ENCODE measurements at places on chromosomes 7 and 10.
A peak's percentile ranks its signal among the peaks of the same experiment; 100 is the strongest.

GRCh38 chr10:49398986-49399385, 3.1 kb upstream of the DRGX start:
- DNase-seq, result no peak

- no peak for DNase-seq
Observed at GRCh38 chr7:108234971-108235450, 104.8 kb upstream of the LAMB4 start.

DNA sequence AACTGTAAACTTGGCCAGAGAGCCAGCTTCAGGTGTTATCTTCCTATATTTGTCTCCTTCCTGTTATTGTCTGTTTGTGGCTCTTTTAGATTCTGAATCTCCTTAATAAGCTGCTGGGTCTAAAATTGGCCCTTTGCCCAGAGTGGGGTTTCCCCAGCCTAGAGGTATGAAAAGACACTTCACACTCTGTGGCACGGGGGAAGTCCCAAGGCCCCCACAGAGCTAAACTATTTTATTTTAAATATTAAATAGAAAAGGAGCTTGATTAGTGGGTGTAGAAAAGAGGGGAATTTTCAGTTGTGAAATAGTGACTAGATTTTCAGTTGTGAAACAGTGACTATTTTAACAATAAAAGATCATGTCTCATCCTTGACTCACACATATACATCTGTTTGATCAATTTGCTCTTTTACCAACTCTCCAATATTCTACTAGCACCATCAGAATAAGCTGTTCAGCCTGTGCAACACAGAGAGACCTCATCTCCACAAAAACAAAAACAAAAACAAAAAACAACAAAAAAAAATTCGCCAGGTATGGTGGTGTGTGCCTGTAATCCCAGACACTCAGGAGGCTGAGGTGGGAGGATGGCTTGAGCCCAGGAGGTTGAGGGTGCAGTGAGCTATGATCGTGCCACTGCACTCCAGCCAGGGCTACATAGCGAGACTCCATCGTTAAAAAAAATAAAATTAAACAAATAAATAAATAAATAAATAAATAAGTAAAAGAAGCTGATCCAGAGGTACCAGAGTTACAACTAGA, 24.9 kb upstream of the ADO start:
- no peak for DNase-seq

GRCh38 chr7:32070406-32071360, at the start of gene PDE1C:
Gene PDE1C, minus strand, starts transcription at chr7:32070407.
- DNase-seq, result peak; percentile 58

DNA sequence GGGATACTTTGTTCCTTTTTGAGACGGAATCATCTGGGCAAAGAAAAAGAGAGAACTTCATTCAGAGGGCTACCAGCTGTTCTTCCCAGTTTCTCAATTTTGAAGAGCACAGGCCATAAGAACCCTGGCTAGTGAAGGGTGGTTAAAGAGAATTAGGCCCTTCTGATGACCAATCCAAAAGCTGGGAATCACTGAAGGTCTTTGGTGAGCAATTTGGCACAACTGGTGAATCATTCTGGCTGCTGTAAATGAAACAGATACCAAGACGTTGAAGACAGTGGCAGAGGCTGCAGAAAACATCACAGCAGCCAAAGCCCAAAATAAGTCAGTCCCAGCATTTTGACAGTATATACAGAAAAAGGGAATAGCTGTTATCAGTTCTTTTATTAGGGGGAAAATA, 5.1 kb downstream of the RAPGEF5 start:
- DNase-seq, result no peak

DNA sequence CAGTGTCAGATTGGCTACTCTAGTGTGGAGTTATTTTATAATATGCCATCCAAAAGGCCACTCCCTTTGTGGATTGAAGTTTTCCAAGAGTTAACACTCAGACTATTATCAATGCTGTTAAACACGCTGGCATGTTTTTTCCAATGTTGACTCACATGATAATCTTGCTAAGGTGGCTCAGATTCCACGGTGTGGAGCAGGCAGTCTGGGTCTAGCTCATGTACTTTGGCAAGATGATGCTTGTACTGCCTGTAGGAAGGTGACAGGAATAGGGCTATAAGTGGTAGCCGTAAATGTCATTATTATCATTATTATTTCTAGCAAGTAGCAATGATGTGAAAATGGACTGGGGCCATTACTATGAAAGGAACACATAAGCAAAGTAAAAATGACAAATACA, 79.4 kb upstream of the TBX20 start:
- no peak for DNase-seq

GRCh38 chr7:93013446-93014061, 104.2 kb downstream of the SAMD9 start:
- DNase-seq, result no peak

DNA sequence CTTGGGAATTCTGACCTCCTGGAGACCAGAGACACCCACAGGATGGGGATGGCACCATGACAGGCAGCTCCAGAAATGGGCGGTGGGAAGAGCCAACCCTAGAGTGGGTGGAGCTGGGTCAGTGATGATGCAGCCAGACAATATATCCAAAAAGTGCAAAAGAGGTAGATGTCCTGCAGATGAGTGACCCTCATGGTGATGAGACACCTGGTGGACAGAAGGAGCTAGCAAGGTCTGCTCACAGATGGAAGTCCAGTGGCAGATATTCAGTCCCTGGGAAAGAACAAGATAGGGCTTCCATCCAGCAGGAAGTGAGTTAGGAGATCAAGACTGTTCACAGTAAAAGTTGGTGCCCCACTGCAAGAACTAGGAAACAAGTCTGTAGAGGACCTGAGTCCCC, 19.2 kb upstream of the GRB10 start:
- no peak for DNase-seq

GRCh38 chr10:89207801-89208551, 859 bp upstream of the CH25H start:
- peak; percentile 48 for DNase-seq

DNA sequence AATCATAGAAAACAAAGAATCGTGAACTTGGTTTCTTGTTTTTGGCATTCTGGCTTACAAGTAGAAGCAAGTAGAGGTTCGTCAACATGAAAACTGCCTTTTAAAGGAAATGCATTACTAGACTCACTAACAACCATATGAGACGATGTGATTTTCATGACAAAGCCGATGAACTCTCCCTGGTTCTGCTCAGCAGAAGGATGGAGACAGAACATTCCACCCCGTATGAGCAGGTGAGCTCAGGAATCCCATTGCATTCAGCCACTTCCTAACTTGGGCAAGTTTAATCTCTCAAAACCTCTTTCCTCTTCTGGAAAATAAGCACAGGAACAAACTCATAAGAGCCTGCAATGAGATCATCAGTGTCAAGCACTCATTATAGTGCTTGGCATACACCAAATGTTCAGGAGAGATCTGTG, 57.4 kb upstream of the SVIL start:
- DNase-seq, result no peak

- DNase-seq, result no peak
Observed at GRCh38 chr7:130210181-130210935, 2.7 kb downstream of the SSMEM1 start.

DNA sequence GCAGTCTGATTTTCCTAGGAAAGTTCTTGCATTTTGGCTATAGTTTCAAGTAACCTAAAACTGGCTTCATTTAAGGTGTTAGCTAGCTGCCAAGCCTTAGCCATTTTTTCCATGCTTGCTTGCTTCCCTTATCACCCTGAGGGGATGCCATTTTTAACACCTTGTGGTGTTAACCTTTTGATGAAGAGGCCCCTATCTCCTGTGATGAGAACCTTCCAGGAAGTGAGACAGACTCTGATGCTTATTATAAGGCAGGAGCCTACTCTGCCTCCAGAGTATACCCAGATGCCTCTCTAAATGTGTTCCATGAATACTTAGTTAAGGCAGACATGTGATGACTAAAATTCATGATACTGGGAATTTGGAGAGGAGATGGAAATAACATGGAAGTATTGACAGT, 4.9 kb upstream of the VWA2 start:
- no peak for DNase-seq

DNA sequence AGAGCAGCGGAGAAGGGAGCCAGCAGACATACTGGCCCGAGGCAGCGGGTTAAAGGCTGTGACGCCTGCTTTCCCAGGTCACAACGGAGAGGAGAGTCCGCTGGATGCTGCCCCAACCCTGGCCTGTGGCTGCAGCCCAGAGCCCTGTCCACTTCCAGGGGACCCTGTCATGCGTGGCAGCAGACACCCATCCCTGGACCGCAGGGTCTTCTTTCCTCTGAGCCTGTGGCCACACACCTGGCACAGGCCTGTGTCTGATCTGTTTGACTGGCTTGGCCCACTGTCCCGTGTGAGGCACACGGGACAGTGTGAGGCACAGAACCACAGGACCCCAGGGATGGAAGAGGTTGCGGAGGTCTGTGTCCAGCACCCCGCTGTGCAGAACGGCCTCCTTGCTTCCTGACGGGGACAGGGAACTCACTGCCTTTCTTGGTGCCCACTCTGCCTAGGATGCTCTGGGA, 42.4 kb downstream of the INSIG1 start:
- DNase-seq, result no peak

DNA sequence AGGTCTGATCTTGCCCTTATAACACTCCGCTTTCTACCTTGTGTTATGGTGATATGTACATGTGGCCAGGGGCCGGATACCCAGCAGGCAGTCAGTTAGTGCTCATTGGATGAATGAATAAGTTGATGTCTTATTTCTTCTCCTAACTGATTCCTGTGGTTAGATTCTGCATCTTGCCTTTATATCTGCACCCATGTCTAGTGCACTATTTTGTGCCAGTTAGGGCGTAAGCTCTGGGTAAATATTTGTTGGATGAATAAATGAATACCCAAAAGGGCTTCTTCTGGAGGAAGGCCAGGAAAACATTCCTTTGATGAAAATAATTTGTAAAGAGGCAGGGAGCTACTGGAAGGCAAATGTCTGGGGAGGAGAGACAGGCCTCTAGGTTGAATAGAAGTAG, 148.2 kb downstream of the CHN2 start:
- DNase-seq, result no peak

- DNase-seq, result no peak
Observed at GRCh38 chr10:88931548-88931947, 21.0 kb downstream of the ACTA2 start.

- DNase-seq, result no peak
Observed at GRCh38 chr7:141024668-141025067, 9.9 kb upstream of the MRPS33 start.

DNA sequence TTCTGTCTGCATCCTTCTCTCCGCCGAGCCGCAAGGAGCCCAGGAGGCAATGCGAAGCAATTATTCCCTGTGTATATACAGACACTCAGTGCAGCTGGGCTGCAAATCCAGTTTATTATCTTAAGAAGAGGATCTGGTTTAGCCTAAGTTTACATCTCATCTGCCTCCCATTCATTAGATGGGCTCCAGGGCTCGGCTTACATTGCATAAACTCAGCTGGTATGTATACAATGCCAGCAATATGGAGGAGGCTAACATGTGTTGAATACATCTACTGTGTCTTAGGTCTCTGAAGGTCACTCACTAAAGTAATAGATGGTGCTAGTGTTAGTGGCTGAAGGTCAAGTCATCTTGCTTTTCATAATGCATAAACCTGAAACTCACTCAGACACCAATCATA, 996.8 kb downstream of the KCNMA1 start:
- DNase-seq, result no peak

DNA sequence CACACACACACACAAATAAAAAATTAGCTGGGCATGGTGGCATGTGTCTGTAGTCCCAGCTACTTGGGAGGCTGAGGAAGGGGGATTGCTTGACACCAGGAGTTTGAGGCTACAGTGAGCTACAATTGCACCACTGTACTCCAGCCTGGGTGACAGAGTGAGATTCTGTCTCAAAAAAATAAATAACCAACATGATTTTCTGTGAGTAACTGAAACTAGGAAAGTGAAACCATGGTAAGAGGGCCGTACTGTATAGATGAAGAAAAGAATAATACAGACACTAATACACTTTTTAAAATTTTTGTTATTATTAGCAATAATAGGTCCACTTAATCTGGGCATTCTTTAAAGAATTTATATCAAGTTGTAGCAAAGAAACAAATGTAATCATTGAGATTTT, 170.9 kb downstream of the HGF start:
- no peak for DNase-seq

- DNase-seq, result no peak
Observed at GRCh38 chr10:18479502-18479901, 171.9 kb downstream of the NSUN6 start.

DNA sequence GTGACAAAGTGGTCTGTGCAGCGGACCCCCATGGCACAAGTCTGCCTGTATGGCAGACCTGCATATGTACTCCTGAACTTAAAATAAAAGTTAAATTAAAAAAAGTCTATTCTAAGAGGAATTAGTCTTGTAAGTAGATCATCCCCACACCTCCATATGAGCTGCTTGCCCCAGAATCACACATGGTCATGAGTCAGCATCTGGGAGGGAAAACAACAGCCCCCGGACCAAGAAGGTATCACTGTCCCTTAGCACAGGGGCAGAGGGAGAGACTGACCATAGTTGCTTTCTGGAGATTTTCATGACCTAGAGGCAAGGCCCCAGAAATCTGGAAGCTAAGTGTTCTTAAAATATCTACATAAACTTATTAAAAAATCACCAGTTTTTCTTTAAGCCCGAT, 86.6 kb upstream of the PDK4 start:
- DNase-seq, result no peak

DNA sequence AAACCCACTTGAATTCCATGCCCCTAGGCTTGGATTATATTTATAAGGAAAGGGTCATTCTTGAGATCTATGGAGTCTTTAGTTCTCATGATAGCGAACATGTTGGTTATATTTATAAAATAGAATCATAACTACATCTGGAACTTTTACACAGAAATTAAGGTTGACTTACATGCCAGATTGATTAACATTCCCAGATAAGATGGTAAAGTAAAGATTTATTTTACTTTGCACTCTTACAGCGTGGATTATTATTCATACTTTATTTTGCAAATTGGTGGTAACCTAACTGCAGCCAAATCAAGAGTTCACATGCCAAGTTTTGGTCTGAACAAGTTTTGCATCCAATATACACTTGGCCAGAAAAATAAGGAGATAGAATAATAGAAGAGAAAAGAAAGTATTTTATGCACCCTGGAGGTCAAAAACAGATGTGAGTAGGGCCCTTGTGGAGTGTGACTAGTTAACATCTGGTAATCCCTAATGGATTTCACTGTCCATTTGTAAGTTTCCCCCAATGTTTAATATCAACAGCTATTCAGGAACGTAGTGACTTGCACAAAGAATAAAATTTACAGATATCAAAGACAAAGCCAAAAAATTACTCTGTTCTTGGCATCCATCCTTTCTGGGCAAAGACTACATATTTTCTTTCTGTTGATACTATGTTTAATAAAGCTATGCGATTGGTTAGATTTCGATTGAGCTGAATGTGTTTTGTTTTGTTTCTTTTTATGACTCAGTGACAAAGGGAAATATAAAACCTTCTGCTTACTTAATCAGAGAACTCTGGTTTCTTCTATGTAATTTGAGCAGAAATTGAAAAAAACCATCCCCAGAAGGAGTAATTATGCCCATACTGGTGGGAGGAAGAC, 10.1 kb upstream of the TMEM26 start:
- no peak for DNase-seq

DNA sequence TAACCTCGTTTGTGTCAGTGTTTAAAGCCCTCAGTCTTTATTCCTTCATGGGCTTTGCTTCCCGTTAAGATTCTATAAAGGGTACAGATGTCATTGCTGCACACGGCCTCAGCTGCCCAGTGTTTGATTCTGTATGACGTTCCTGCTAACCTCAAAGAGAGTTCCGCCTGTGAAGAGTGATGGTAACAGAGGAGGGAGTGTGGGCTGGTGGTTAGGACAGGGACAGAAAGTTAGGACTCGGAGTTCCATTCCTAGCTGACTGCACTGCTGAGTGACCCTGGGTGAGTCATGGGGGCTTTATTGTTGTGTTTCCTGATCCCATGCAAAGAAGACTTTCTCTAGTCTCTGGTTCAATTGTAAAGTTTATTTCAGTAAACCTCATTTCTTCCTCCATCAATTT, 227.1 kb downstream of the DYNC1I1 start:
- DNase-seq, result no peak

GRCh38 chr10:29710128-29710527, 75.4 kb upstream of the SVIL start:
- DNase-seq, result no peak
